ENCODE measurements at places on chromosomes 7 and 10.
A peak's percentile ranks its signal among the peaks of the same experiment; 100 is the strongest.

GRCh38 chr10:35203745-35204144, 77.1 kb downstream of the CREM start:
- DNase-seq, result no peak

GRCh38 chr10:90775351-90776028, 82.3 kb downstream of the HTR7 start:
- peak; percentile 65 for DNase-seq

- no peak for DNase-seq
These were observed 104.0 kb downstream of the JCAD start for GRCh38 chr10:29955329-29955935.

DNA sequence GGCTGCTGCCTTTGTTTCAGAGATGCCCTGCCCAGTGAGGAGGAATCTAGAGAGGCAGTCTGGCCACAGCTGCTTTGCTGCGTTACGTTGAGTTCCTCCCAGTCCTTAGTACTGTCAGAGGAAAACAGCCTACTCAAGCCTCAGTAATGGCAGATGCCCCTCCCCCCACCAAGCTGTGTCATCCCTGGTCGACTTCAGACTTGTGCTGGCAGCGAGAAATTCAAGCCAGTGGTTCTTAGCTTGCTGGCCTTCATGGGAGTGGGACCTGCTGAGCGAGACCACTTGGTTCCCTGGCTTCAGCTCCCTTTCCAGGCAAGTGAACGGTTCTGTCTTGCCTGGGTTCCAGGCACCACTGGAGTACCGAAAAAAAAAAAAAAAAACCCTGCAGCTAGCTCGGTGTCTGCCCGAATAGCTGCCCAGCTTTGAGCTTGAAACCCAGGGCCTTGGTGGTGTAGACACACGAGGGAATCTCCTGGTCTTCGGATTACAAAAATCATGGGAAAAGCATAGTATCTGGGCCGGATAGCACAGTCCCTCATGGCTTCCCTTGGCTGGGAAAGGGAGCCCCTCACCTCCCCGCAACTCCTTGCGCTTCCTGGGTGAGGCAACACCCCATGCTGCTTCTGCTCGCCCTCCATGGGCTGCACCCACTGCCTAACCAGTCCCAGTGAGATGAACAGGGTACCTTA, 9.1 kb downstream of the SDHAF3 start:
- DNase-seq, result no peak

- DNase-seq, result no peak
These were observed 733.5 kb upstream of the LRRTM3 start for GRCh38 chr10:66192162-66192831.

DNA sequence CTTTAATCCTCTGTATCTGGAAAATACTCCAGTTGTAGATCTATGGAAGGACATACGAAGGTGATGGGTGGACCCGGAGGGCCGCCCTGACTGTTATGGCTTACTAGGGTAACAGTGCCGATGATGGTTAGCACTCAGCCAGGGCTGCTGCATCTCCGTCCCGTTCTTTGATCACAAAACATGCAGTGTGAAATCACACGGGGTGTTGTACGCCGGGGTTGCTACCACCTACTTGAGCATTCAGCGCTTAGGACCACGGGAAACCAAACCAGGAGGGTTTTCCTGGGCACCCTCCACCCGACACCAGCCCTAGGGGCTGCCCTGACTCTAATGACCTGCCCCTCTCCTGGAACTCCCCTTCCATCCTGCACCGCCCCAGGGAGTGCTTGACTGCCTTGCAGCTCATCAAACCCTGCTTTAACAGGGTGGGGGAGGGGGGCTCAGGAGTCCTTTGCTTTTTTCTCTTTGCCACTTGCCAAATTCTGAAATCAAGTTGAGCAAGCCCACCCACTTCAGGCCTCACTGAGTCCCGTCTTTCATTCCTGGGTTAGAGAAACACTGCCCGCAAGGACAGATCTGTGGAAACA, 20.4 kb downstream of the ZNF775 start:
- no peak for DNase-seq

- no peak for DNase-seq
These were observed 58.3 kb downstream of the IKZF1 start for GRCh38 chr7:50362712-50363282.

- DNase-seq, result no peak
These were observed 117.2 kb downstream of the CNOT4 start for GRCh38 chr7:135392701-135393100.

- DNase-seq, result no peak
These were observed 745.8 kb downstream of the SUGCT start for GRCh38 chr7:40880581-40880980.

DNA sequence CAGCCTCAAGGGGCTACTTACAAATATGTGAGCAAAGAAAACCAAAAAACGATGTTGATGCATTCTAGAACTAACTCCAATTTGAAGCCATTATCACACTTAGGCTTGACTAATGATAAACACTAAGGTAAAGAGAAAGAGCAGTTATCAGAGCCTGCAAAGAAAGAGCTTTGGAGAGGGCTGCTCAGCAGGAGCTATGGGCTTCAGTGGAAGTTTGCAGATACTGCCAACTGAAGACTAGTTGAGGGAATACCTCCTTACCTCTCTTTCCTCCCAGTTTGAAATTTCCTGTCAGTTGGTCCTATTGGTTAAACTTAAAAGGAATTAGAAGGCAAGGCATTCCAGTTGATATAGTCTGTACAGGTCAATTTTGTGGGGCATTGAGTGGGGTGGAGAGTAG, 498.1 kb upstream of the POT1 start:
- DNase-seq, result no peak

DNA sequence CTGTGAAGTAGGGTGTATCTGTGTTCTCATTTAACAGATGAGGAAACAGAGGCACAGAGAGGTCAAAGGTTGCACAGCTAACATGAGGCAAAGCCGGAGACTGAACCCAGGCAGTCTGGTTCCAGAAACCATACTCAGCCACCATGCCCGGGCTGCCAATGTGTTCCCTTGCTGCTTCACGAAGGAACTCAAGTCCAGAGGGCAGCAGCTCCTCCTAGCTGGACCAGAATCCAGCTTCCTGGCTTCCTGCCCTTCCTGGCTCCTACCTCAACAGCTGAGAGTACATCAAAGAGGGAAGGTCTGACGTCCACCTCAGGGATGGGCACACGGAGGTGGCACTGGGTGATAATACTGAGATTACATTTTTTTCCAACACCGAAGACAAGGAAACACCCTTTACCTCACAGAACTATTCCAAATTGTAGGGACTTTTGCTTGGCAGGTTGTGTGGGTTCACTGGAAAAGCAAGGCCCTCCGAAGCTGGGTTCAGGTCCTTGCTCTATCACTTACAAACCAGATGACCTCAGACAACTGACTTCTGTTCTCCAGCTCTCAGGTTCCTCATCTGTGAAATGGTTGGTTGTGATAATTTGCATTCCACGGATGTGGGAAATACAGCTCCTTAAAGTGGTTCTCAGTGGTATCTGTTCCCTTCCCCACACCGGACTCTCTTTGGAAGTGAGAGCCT, 154.1 kb upstream of the ZMIZ1 start:
- no peak for DNase-seq

GRCh38 chr10:62632071-62632809, 172.3 kb upstream of the ADO start:
- DNase-seq, result peak; percentile 64

DNA sequence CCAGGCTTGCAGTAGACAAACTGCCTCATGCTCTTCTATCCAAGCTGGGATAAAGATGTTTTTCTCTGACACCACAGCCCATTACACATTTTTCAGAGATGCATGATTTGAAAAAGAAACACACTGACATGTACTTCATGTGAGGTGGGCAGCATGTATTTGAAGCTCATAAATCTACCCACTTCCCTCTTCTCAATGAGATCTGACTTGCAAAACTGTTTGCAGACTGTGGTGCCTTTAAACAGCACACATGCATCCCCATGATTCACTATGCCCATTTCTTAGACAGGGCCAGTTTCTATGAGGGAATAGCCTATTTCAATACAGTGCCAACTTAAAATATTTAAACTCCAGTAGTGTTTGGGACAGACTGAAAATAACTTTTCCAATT, 109.8 kb downstream of the GLI3 start:
- no peak for DNase-seq

DNA sequence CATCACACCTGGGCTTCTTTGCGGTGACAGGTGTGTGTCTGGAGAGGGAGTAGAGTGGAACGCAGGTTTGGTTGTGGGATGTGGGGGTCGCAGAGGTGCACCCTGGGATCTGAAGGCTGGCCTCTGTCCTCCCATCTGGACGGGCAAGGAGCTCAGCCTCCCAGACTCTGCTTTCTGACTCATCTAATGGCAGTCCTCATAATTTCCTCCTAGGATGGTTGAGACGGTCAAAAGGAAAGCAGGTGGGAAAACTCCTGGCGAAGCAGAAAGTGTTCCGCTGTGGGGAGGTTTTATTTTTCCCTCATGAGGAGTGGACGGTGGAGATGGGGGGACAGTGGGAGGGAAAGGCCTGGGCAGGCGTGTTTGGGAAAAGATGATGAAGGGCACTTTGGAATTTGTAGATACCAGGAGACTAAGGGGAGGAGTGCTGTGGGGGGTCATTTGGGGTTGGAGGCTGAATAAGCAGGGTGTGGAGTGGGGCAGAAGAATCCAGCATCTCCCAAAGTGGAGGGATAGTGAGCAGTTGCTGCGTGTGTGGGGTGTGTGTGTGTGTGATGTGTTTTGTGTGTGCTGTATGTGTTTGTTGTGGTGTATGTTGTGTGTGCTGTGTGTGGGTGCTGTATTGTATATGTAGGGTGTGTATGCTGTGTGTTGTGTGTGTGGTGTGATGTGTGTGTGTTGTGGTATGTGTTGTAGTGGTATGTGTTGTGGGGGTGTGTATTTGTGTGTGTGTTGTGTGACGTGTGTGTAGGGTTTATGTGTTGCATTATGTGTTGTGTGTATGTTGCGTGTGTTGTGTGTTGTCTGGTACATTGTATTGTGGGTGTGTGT, 97.2 kb upstream of the PODXL start:
- DNase-seq, result no peak

GRCh38 chr10:126226205-126226604, 162.1 kb downstream of the ADAM12 start:
- no peak for DNase-seq

DNA sequence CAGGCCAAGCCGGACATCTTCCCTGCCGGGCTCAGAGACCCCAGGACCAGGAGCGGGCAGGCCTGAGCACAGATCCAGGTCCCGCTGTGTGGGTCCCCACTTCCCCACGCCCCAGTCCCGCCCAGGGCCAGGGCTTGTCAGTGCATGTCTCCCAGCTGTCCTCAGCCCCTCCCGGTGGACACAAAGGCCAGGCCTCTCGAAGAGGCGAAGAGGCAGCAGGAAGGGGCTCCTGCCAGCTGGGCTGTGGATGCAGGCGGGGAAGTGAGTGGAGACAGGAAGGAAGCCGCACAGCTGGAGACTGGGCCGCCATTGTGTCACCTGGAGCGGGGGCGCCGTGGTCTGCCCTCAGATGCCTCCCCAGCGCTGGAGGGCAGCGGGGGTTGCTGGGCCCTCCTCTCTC, 4.8 kb downstream of the GRIFIN start:
- DNase-seq, result peak; percentile 45

GRCh38 chr7:118496138-118496644, 271.7 kb downstream of the ANKRD7 start:
- DNase-seq, result no peak

DNA sequence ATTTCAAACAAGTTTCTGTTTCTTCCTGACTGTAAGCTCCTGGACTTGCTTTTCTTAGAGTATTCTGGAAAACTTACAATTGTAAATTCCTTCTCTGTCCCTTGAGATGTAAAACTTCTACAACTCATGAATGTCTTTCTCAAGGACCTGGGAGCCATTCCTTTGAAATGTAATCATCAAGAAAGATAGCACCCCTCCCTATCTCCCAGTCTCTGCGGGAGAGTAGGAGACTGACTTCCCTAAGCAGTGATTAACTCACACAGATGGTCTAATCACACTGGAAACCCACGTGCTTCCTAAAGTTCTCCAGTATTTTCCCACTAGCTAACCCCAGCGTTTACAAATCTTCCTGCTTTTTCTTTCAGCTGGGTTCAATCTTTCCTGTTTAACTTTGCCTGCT, 549.4 kb downstream of the SORCS1 start:
- DNase-seq, result no peak

GRCh38 chr7:42639930-42640329, 271.9 kb downstream of the C7orf25 start:
- DNase-seq, result no peak

- DNase-seq, result no peak
These were observed 64.5 kb upstream of the PDLIM1 start for GRCh38 chr10:95355301-95355700.

GRCh38 chr7:2080060-2080387, 152.7 kb downstream of the MAD1L1 start:
- DNase-seq, result no peak

DNA sequence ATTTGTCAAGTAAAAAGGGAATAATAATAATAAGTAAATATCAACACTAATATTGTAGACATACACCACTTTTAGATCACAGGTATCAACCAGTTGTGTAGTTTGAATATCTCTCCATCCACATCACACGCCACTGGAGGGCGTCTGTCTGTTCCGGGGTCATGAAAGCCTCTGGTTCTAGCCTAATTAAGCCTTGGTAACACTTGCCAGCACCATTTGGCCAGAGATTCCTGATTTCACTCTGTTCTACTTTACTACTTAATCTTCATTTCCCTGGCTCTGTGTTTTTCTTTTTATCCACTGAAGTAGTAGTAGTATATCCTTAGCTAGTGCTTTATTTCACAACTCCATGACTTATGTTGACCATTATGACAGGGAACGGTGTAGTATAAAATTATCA, 285.6 kb upstream of the POM121L12 start:
- no peak for DNase-seq

DNA sequence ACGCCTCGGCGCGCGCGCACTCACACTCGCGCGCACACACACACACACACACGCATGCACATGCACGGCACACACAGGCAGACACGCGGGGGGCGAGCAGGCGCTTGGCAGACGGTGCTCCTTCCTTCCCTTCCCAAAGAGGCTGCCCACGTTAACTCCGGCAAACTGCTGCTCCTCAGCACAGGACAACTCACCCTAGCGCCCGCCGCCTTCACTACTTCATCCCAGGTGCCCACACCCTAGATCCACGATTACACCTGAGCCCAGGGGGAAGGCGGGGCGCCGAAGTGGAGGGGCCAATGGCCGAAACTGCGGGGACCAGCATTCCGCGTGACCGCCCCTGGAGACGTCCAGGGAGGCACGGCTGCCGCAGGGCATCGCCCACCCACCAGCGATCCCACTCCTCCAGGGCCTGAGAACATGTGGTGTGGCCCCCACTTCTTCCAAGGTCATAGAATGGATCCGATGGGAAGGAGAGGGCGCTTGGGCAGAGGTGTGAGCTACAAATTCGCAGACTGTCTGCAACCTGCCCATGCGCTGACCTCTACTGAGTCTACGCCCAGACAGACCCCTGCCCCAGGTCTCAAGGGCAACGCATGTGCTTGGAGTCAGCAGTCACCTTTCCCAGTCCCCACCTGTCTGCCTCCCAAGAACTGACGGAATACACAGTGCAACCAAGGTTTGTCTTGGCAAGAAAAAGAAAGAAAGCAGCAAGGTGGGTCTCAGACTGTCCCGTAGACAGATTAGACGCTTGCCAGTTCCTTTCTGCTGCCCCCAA, 74.6 kb downstream of the CALN1 start:
- no peak for DNase-seq

GRCh38 chr10:22649994-22650393, 64.4 kb downstream of the PIP4K2A start:
- DNase-seq, result no peak

- no peak for DNase-seq
These were observed 226.5 kb downstream of the ITGB1 start for GRCh38 chr10:32731527-32731926.

All from aorta (tissue), 5 donors.